ENCODE measurements at places on chromosomes 11 and 22.
A peak's percentile ranks its signal among the peaks of the same experiment; 100 is the strongest.

- DNase-seq = no peak
Observed at GRCh38 chr11:123505546-123506299, 75.7 kb downstream of the GRAMD1B start.

GRCh38 chr11:7890417-7891172, 40.5 kb downstream of the OR10A6 start:
- no peak for DNase-seq

DNA sequence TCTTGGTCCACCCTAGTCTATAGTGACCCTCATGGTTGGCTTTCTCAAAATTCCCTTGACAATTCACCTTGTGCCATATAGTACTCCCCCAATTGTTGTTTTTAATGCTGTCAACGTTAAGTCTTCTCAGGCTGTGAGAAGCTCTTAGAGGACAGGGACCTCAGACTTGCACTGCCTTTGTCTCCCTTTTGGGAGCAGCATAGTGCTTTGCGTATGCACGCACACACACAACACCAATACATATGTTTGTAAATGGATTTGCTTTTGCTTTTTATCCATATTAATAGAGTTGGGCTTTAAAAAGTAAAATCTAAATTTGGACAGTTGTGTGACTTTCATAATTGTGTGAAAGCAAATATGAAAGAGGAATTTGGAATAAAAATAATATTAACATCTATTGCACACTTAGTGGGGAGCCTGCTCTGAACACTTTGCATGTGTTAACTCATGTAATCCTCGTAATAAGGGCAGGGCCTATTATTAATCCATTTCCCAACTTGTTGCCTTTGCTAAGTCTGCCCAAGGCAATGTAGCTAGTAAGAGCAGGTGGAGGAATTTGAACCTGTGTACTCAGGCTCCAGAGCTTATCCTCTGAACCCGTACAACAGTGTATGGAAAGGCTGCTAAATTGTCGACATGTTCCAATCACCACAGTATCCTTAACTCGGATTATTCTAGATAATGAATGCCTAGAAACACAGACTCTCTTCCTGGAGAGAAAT, 257.7 kb upstream of the NARS2 start:
- no peak for DNase-seq

DNA sequence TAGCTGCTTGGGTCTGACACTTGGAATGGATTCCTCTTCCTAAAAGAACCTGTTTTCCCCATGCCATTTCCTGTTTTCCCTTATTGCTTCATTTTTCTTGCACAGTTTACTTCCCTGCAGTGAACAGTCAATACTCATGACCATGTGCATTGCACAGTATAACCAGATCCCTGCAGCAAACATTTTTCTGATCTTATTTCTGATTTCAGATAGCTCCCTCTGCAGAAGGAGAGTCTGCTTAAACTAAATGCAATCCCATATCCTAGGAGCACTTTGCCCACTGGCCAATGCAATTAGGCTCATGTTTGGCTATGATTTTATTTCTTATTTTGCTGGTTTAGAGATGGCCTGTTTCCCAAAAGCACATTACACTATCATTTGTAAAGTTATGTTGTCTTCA, 96.7 kb upstream of the CD44 start:
- DNase-seq = no peak

DNA sequence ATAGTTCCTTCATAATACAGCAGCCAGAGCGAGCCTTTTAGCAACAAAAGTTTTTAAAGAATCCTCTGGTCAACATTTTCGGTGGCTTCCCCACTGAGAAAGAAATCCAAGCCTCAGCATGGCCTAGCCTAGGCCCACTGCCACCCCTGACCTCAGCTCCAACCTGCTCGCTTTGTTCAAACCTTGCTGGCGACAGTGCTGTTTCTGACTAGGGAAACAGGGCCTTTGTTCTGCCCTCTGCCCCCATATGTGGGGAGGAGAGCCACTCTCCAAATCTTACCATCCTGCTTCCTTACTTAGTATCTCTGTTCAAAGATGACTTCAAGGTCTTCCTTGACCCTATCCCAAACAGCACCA, 95.8 kb downstream of the CCDC83 start:
- DNase-seq = no peak

DNA sequence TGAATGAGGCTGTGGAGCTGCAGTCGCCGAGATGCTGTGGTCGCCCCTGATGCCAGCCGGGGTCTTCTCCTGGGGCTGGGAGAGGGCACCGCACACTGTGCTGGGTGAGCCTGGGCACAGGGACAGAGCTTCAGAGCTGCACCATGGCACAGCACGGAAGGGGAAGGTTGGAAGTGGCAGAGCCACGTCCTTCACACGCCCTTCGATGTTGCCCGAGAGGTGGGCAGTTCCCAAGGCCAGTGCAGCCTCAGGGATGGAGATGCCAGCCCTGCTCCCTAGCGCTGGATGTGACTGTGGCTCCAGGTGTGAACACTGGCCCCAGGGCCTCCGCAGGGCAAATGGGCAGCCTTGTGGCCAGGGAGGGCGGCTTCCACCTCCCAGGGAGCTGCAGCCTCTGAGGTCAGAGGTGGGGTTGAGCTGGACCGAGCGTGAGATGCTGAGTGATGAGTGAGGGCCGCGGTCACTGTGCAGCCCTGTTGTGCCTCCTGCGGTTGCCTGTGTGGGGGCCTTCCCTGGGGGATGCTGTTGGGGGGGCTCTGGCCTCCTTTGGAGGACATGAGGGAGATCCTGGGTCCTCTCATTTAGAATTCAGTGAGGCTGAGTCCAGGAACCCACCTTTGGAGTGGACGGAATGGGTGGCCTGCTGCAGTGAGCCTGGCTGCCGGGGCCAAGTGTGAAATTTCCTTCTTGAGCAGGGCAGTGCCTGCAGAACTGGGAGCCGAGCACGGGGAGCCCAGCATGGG, 1090.0 kb downstream of the BRD1 start:
- DNase-seq = no peak

- peak; percentile 8 for DNase-seq
Observed at GRCh38 chr11:36149538-36150242, 139.5 kb downstream of the COMMD9 start.

- DNase-seq = no peak
Observed at GRCh38 chr11:96259134-96259830, 83.7 kb downstream of the MAML2 start.

DNA sequence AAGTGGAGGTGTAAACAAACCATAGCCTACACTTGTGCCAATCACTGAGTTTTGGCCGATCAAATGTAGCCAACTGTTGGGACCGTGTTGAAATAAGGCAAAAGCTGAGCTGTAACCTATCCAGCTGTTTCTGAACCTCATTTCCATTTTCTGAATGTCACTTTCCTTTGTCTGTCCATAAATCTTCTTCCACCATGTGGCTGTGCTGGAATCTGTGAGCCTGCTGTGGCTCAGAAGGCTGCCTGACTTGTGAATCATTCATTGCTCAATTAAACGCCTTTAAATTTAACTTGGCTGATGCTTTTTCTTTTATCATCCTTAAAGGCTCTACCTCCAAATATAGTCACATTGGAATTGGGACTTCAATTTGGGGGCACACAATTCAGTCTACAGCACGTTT, 203.1 kb upstream of the MPPED2 start:
- DNase-seq = no peak

- DNase-seq = no peak
Observed at GRCh38 chr11:129191649-129192048, 476 bp downstream of the ARHGAP32 start.

DNA sequence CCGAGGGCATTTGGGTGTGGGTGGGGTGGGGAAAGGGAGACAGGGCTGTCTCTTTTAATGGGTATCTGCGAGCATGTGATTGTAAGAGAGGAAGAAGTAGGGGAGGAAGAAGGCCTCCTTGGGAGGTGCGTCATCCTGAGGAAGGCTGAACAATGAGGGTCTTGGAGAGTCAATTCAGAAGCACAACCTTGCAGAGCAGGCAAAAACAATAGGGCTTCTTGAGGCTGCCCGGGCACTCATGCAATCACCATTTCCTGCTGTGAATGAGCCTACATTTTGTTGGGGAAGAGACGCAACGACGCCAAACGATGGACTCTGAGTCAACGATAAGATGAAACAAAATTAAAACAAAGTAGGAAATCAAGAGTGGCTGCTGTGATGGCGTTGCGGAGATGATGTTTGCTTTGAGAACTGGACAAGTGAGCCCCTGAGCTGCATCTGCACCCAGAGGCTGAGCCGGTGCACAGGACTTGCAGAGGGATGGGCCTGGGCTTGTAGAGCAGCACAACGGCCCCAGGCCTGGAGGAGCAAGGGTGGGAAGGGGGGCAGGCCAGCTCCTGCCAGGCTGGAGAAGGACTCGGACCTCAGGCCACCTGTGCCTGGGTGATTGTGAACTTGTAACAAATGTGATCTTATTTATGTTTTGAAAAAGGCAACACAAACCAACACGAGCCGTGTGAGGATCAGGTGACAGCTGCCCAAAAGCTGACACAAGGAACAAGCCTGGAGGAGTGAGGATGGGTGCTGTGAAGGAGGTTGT, 92.3 kb upstream of the B3GAT1 start:
- no peak for DNase-seq

- no peak for DNase-seq
Observed at GRCh38 chr22:32413719-32414118, 1.7 kb upstream of the RTCB start.

DNA sequence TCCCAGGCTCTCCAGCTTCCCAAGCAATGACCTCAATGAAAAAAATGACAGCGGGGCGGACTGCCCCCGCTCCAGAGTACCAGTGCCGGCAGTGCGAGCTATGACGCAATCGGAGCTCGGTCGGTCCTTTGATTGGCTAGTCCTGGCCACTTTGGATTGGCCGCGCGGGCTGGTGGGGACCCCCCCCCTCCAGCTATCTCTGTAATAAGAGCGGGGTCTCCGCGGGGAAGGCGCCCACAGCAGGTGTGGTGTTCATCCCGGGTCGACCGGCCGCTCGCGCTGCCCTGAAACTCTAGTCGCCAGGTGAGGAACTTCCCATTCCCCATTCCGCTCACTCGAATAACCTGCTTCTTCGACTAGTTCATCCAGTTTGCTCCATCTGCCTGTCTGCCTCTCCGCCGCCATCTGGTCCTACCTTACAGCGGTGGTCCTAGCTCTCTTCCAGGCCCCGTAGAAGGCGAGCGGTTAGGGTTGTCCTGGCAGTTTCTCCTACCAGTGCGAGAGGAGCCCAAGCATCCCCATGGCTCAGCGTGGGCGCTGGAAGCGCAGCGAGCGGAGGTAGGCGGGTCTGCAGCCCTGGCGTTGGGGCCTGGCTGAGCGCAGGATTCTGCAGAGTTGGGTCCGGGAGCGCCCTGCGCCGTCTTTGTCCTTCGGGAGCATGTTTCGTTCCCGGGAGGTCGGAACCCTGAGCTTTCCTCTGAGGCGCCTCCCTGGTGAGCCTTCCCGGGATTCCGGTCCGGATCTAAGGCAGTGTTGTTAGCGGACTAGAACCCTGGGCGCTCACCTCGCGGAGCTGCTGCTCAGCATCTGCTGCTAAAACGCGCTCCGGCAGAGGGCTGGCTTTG, at the start of gene CALCB:
TSS of gene CALCB (plus strand) at position 233 of the 845 bp plus-strand sequence. CDS start 1,126 bp downstream, outside the sequence.
- DNase-seq = peak; percentile 28

DNA sequence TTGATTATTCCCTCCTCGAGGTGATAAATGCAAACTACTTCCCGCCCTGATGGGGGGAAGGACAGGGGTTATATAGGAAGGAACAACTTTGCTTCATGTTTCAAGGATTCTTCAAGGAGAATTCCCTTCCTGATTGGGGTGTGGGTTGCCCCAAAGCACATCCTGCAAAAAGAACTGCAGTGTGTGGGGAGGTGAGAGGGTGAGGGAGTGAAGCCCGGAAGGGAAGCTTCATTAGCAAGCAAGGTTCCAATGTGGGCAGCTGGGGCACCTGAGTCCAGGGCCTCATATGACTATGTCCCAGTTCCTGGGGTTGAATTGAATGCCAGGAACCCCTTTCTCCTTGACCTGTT, 326.0 kb downstream of the MN1 start:
- no peak for DNase-seq

- no peak for DNase-seq
Observed at GRCh38 chr22:43624144-43624998, 187.7 kb downstream of the EFCAB6 start.

- DNase-seq = no peak
Observed at GRCh38 chr11:19921976-19922688, 209.5 kb downstream of the NAV2 start.

GRCh38 chr22:39719559-39720450, 149.3 kb downstream of the CACNA1I start:
- no peak for DNase-seq
